ENCODE measurements at places on chromosomes 11 and 22.

DNA sequence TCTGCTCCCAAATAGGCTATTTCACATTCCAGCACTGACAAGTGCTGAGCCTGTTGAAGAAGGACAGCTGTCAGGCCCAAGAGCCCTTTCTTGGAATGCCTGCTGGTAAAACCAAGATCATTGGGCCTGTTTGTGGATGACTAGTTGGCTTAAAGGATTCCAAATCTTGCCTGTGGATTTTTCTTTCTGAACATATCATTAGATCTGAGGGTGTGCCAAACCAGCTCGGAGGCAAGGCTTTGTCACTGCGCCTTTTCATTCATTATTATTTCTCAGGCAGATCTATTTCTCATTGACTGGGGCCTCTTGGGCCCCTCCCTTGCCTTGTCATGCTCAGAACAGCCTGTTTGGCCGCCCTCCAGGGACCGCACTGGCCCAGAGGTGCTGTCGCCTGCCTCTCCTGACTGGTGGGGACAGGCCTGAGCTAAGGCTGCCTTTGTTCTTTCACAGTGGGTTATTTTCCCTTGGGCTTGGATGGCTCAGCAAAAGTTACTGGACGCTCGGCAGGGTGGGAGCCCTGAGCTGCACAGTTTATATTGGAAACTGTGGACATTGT is 222.7 kb upstream of the SESN3 start:
- peak; percentile 68 for DNase-seq

GRCh38 chr11:131204765-131205380 is 165.5 kb upstream of the NTM start:
- DNase-seq: no peak

- no peak for DNase-seq
Measured at GRCh38 chr22:30479981-30480380, 8.2 kb upstream of the SEC14L3 start.

GRCh38 chr11:130062026-130062425 is 7.7 kb upstream of the APLP2 start:
- no peak for DNase-seq

DNA sequence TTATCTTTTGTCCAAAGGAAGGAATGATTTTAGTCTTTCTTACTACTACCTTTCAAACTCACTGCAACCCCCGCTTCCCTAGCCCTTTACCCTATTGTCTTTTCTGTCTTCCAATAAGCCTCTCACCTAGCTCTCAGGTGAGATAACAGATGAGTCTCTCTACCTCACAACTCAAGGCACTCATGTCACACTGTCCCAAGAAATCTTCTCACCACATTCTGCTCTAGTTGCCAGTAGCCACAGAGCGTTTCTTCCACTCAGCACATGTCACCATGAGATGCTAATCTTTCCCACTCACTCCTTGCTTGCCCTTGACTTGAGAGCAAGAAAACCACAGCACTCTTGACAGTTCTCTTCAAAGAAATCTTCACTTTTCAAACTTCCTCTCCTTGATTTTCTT is 32.7 kb upstream of the TMEM41B start:
- DNase-seq: no peak

GRCh38 chr11:102620818-102621561 is 4.1 kb downstream of the MMP20 start:
- no peak for DNase-seq

GRCh38 chr11:22670830-22671229 is 4.4 kb downstream of the GAS2 start:
- no peak for DNase-seq

GRCh38 chr22:46575911-46576555 is 38.6 kb upstream of the CELSR1 start:
- no peak for DNase-seq

DNA sequence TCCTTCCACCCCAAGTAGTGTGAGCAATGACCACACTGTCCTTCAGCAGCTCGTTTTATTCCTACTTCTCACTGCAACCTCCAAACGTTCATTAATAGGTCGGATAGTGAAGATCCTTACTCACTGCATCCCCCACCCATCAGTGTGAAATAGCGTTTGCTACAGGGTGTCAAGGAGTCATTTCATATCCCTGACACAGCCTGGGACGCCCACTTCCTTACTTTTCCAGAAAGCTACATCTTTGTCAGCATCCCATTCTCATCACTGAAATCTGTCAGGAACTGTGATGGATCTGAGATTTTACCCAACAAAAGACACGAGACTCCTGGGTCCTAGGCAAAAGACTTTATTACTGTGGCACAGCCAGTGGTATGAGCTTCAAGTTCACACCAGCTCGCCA is 592.4 kb downstream of the NTM start:
- no peak for DNase-seq

- DNase-seq: no peak
Measured at GRCh38 chr11:45754261-45754709, 50.7 kb upstream of the SLC35C1 start.

- DNase-seq: no peak
Measured at GRCh38 chr11:16402654-16403447, 46.5 kb upstream of the SOX6 start.

- no peak for DNase-seq
Measured at GRCh38 chr11:104781719-104782376, 116.4 kb downstream of the CASP12 start.

GRCh38 chr22:23301591-23301990 is 121.3 kb downstream of the BCR start:
- no peak for DNase-seq

DNA sequence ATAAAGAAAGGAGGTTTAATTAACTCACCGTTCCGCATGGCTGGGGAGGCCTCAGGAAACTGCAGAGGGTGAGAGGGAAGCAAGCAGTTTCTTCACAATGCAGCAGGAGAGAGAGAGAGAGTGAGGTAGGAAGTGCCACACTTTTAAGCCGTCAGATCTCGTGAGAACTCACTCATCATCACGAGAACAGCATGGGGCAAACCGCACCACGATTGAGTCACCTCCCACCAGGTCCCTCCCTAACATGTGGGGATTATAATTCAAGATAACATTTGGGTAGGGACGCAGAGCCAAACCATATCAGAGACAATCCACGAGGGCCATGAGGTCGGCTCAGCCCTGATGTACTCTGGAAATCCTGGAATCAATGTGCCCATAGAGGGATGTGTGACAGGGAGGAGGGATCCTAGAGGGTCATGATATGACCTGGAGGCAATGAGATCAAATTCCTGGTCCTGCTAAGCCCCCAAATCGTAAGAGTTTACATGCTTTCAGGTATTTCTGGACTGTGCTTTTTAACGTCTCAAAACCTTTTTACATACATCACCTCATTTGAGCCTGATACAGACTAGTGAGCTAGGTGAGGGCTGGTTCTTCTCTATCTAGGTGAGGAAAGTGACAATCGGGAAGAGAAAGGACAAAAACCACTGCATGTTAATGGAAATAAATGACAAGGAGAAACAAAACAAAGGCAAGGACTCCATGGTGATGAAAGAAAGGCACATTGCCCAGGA is 19.5 kb upstream of the RASSF10 start:
- DNase-seq: no peak

GRCh38 chr11:31645747-31646146 is 136.2 kb downstream of the ELP4 start:
- no peak for DNase-seq

DNA sequence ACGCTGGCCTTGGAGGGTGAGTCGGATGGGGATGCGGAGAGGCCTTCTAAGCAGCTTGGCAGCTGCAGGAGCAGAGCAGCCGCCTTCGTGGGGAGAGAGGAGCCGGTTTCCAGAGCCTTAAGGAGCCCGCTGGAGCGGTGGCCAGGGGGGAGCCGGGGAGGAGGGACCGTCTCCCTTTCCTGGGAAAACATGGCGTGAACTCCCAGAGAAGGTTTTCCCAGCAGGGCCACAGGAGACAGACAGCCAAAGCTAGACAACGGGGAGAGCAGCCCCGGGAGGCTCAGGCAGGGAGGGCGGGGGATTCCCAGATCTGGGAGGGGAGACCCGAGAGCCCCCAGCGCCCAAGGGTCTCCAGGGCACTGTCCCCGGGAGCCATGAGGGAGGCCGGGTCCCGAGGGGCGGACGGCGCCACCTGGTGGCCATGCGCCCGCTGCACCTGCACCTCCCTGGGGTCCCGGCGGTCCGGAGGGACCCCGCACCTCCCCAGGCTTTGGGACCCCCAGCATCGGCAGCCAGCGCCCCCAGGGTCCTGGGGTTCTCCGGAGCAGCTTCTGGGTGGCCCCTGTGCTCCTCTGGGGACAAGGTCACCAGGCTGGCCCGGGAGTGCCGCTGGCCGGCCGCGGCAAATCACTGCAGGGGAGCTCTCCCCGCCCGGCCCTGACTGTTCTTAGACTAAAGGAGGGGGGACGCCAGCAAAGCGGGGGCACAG is 2.4 kb upstream of the SYT8 start:
- DNase-seq: no peak

GRCh38 chr11:92329646-92330045 is 105.0 kb downstream of the FAT3 start:
- DNase-seq: no peak

- DNase-seq: no peak
Measured at GRCh38 chr22:29167032-29167911, 38.4 kb upstream of the EMID1 start.

DNA sequence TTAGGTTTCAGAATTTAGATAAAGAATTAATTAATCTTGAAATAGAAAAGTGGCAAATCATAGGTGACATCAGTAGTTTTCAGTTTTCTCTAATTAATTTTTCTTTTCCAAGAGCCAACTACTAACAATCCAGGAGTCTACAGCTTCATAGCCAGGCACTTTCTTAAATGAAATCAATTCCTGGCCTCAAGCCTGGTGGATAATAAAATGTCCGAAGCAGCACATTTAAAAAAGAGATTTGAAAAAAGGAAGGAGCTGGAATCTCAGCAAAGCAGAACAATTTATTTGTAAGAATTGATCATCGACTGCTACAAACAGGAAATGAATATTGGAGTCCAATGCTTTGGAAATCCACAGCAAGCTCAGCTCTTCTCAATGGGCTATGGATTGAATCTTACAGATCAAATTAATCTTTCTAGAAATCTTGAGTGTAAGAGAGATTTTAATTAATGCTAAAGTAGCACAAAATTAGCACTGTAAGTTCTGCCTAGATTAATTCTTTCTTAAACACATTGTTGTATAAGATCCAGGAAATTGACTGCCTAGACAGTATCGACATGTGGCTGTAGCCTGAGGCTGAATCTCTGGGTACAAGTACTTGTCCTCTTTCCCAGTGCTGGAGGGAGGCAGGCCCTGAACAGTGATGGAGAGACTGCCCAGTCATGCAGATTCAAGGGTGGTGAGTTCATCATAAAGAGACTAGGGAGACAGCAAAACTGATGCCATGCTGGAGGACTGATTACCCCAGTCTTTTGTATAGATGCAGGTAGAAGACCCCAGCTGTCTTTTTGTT is 167.8 kb upstream of the POU2AF2 start:
- DNase-seq: no peak

GRCh38 chr11:61814958-61815789 is 1.6 kb downstream of the FADS1 start:
- DNase-seq: peak; percentile 93

GRCh38 chr22:49521787-49522224 is 305.9 kb downstream of the BRD1 start:
- no peak for DNase-seq

DNA sequence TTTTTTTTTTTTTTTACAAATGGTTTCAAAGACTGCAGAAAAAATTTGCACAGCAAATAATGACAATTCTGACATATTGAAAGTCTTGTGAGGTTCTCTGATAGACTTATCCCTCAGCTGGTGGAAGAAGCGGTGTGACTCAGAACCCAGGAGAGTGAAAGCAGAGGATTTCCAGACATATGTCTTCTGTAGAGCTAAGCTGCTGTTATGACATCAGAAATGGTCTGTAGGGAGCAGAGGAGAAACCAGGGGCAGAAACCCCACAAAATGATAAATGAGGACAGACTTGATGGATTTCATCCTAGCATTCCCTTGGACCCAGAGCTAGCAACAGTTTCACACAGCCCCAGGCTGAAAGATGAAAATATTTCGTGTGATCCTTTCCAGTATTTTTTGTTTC is 582.6 kb downstream of the METTL15 start:
- no peak for DNase-seq

DNA sequence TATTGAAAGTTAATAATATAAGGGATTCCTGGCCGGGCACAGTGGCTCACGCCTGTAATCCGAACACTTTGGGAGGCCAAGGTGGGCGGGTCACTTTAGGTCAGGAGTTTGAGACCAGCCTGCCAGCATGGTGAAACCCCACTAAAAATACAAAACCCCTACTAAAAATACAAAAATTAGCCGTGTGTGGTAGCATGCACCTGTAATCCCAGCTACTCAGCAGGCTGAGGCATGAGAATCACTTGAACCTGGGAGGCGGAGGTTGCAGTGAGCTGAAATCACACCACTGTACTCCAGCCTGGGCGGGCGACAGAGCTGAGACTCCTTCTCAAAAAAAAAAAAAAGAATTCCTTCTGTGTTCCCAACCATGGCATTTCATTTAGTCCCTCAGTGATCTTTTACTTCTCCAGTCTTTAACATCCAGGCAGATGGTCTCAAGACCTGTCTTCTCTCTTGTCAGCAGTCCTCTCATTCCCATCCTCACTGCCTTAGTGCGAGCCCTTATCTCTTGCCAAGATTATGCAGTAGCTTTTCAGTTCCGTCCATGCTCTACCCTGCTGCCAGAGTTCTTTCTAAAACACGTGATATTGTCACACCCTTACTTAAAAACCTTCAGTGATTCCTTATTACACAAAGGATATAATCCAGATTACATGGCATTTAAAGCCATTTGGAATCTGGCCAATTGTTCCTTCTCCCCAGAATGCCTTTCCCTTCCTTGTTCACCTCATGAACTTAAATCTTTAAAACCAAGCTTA is 17.9 kb downstream of the RTN3 start:
- DNase-seq: no peak

DNA sequence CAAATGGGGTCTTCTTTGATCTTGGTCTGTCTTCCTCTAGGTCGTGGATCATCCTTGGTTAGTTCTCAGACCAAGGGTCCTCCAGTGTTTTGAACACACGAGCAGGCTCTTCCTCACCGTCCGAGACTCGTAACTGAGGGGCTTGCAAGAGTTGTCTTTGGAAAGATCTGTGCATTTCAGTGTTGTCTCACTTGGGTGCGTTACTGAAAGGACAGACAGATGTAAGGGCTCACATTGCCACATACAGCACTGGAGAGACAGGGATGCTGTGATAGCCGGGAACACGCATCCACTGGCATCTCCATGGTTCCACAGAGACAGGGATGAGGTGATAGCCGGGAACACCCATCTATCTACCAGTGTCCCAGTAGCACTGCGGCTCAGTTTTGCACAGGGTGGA is 15.7 kb downstream of the GLB1L2 start:
- no peak for DNase-seq

- no peak for DNase-seq
Measured at GRCh38 chr11:35615921-35616900, 2.0 kb upstream of the FJX1 start.

DNA sequence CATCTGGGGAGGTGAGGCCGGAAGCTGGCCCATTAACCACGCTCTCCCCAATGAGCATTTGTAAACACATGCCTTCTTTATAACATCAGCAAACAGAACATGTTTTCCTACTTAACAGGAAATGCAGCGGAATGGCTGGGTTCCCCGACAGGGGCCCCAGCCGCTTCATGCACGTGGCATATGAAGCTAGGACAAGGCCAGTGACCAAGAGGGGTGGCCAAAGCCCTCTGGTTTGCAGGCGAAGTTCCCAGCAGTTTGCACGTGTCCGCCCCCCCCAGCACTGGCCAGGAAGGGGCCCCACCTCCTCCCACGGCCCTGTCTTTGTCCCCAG is 38.7 kb upstream of the LINC01488 start:
- DNase-seq: no peak
